Bone marrow (tissue), 2 donors: ENCODE measurements at places on chromosomes 2 and 18.

DNA sequence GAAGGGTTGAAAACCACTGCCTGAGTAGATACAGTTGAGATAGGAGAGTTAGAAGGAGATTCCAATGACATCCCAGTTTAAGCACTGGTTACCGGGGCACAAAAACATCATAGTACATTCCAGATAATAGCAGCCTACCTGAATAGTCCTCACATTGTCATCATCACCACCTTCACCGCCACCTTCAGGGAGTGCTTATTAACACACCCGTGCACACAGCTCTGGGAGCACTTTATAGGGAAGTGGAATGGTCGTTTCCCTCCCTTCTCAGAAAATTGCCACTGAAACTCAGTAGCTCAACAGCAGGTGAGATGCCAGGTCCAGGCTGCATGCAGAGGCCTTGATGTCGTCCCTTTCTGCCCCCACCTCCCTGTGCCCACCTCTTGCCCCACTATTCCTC is 8.2 kb downstream of the SERPINB7 start:
- DNase-seq = no peak

GRCh38 chr2:208266553-208266893 is 468 bp downstream of the PIKFYVE start:
- no peak for DNase-seq

DNA sequence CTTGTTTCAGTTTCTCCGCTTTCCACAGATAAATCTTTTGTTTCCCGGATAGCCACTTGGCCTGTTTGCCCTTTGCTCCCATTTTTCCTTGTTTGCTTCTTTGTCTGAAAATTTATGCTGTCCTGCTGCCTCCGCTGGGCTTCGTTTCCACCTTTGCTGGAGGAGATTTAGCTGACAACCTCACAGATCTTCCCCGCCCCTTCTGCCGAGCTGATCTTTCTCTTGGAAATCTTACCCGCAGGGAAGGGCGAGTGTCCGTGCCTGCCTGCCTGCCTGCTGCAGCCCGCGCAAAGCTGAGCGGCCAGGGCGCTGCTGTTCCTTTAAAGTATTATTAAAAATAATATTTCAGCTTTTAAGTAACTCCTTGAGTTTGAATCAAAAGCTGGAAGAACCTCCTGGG is 1.4 kb upstream of the XRCC5 start:
- no peak for DNase-seq

GRCh38 chr2:61980758-61981157 is 75.3 kb downstream of the COMMD1 start:
- no peak for DNase-seq

DNA sequence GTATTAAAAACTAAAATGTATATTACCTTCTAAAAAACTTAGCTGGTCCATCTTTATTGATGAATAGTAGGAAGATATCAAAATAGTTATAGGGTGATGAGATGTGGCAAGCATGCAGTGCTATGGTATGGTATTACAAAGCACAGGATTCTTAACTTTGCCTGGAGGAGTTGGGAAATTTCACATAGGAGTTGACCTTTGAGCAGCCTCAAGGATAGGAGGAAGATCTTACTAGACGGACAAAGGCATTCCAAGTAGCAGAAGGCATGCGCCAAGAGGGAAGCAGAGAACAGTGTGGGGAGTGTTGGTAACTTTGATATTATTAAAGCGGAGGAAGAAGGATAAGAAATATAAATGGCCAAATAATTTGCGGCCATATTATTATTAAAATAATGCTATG is 60.0 kb downstream of the TTC21B start:
- no peak for DNase-seq
